ENCODE measurements at places on chromosomes 12 and 14.

DNA sequence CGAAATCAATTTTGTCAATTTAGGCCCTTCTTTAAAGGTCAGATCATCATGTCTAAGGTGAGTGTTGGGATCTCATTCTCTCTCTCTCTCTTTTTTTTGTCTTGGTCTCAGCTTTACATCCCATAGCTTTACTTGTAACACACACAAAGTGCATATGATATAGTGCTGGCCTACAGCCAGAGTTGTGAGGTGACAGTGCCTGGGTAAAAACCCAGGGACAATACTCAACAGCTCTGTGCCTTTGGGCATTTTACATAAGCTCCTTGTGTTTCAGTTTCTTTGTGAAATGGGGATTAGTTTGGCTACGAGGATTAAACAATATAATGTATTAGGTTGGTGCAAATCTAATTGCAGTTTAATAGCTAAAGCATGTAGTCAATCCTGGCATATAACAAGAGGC, 40.2 kb downstream of the GRIP1 start:
- DNase-seq, result no peak

DNA sequence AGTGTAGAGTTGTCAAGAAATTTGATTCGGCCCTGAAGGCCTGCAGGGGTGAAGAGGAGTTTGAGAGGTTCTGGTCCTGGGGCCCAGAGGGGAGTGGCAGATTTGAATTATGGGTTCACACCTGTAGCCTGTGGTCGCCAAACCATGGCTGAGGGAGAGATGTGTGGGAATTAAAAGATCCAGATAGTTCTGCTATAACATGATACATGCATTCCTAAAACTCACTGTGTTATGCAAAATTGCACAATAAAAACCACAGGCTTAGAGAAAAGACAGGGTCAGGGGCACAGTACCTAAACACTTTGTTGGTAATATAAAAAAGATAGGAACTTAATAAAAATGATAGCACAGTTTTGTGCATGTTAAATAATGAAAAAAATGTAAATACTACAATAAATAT, 106.2 kb downstream of the TMEM30B start:
- no peak for DNase-seq

- no peak for DNase-seq
Measured at GRCh38 chr12:47722941-47723631, 2.2 kb downstream of the ENDOU start.

GRCh38 chr12:107066691-107067090, 26.7 kb downstream of the CRY1 start:
- no peak for DNase-seq

DNA sequence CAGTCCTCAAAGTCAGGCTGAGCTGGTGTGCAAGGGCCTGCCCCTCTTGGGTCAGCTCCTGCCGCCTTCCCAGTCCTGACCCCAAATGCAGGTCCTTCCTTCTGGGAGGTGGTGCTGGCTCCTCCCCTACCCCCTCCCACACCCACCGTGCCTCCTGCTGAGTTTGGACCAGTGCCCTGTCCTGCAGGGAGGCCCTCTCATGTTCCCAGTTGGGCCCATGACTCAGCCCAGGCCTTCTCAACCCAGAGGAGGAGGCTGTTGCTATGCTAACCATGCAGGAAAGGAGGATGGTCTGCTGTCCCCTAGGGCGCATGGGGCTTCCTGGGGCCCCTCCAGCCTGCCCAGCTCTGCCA, 4.4 kb downstream of the ZBTB42 start:
- DNase-seq, result peak; percentile 43

- DNase-seq, result no peak
Measured at GRCh38 chr14:39372656-39373055, 59.6 kb downstream of the FBXO33 start.

GRCh38 chr14:90388437-90388836, 8.4 kb upstream of the CALM1 start:
- peak; percentile 61 for DNase-seq

DNA sequence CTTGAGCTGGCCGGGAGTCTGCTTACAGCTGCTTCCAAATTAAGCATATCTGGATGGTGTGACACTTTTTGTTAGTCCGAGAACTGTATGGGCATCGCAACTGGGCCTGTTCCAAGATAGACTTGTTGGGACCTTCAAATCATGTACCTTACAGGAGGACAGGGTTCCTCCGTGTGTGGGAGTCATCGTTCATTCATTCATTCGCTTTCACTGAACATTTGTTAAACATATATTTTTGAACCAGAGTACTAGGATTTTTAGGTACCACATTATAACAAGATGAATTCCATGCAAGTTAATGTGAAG, 387 bp upstream of the IPO8 start:
- DNase-seq, result no peak

GRCh38 chr12:74489543-74489942, 48.1 kb upstream of the ATXN7L3B start:
- no peak for DNase-seq

DNA sequence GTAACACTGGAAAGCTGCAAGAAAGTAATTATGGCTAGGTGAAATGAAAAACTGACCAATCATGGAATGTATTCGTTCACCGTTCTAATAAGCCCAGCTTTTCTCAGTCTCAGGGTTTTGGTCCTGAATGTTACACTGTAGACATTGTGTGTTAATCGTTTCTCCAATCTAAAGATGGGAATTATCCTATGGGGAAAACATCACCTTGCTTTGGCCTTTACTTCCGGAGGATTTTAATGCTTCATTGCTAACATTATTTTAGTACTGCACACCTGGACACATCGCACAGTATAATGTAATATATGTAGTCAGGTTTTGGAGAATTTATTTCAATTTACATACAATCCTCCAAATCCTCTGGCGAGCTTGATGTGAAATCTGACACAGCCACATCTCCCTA, 1.2 kb upstream of the TRHDE start:
- DNase-seq, result no peak

- no peak for DNase-seq
Measured at GRCh38 chr14:90446405-90446804, 49.6 kb downstream of the CALM1 start.

DNA sequence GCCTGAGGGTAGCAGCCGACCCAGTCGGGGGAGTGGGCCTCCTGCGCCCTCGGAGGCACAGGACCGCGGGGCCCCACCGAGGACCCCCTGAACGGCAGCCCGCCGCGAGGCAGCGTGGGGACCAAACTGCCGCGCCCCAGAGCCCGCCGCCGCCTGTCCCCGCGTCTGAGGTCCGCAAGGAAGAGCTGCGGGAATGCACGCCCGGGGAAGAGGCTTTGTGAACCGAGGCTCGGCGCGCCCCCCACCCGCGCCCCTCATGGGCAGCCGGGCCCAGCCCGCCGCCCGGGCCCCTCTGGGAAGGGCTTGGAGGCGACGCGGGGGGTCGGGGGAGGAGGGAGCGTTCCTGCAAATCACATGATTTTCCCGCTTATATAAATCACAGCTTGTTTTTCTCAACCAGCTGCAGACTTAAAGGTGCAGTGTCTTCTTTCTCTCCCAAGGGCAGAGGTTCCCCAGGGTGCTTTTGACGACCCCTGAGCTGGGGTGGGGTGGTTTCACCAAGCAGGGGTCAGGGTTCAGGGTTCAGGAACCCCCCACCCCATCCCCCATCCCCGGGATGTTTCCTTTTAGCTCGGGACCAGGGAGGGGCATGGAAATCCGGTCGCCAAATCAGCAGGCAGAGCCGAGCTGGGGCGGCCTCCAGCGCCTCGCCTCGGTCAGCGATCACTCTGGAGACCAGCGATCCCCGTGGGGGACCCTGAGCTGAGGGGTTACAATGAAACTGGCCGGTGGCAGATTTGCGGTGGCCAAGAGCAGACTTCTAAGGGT, 44.7 kb upstream of the ATP23 start:
- DNase-seq, result peak; percentile 81

GRCh38 chr12:34401659-34402227, 379.4 kb downstream of the ALG10 start:
- peak; percentile 2 for DNase-seq
